Activated T-helper 17 cell treated with anti-CD3 and anti-CD28 coated beads, Interleukin-2, amount 50 U/mL, for 72 hours (primary cell): ENCODE measurements at places on chromosomes 4 and X. TPM values are rescaled to one million over a fixed set of nuclear protein-coding genes. Genes with fewer than 3 reads are reported as not detected.

Gene MAGEA2B
- total RNA-seq, result not detected

Gene APLN
- 2.5 TPM for total RNA-seq

Gene LAMP2
- 28.7 TPM for total RNA-seq

Gene ADGRA3
- total RNA-seq, result 1.2 TPM

Gene FGD1
- total RNA-seq, result not detected

Gene NCAPG
- total RNA-seq, result 71.1 TPM

- ATAC-seq, result no peak
These were observed 1.5 kb downstream of the NHSL2 start for GRCh38 chrX:71912156-71912555.

GRCh38 chr4:152246659-152247058 lies 289.2 kb downstream of the FBXW7 start:
- ATAC-seq, result peak; percentile 21

- ATAC-seq, result no peak
These were observed 132.4 kb downstream of the CORIN start for GRCh38 chr4:47705326-47705981.

DNA sequence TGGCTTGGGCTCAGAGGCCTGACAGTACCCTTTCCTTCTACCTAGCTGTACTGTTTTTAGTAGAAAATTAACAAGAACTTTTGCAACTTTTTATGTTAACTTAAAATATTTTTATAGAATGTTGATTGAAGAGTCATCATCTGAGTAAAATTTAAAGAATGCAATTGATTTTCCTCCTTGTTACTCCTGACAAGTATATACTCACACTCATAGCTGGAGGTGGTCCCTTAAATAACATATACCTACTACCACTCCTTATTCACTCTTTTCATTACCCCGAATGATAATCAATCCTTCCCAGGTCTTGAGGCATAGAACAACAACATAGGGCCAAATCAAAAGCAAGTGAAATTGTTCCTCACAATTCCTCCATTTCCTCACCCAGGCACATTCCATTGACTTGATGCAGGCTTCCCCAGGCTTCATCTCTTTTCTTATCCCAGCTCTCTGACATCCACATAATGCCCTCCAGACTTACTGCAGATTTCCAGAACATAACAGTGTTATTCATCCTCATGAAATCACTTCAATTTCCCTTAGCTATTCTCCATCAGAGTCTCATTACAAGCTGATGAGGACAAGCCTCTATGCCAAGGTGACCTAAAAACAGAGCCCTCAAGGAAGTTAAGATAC lies 73.2 kb upstream of the ANXA10 start:
- ATAC-seq, result no peak

DNA sequence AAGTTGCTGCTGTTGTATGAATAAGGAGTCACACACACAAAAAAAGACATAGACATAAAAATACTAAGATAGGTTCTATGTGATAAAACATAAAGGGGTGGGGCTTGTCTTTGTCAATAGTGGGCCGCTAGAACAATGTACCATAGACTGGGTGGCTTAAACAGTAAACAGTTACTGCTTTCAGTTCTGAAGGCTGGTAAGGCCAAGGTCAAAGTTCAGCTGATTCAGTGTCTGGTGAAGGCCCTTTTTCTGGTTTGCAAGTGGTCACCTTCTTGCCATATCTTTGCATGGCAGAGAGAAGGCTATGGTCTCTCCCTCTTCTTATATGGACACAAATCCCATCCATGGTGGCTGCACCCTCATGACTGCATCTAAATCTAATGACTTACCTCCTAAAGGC lies 1980.7 kb downstream of the PCDH7 start:
- ATAC-seq, result no peak

- ATAC-seq, result no peak
These were observed 133.6 kb upstream of the GRPR start for GRCh38 chrX:15989716-15990115.

DNA sequence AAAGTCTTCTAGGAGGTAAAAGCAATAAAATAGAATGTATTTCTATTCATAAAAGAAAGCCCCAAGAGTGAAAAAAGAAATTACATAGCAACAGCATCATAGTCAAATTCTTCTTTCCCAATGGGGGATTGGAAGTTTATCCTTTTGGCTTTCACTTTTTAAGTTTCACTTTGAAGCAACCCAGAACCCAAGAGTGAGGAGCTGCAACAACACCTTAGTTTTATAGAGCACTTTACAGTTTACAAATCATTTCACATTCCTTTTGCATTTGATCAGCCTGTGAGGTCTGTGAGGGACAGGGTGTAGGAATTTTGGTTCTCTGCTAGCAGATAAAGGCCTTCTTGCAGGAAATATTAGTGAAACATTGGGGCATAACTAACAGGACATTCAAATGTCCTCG lies 112.0 kb upstream of the NDP start:
- ATAC-seq, result no peak

DNA sequence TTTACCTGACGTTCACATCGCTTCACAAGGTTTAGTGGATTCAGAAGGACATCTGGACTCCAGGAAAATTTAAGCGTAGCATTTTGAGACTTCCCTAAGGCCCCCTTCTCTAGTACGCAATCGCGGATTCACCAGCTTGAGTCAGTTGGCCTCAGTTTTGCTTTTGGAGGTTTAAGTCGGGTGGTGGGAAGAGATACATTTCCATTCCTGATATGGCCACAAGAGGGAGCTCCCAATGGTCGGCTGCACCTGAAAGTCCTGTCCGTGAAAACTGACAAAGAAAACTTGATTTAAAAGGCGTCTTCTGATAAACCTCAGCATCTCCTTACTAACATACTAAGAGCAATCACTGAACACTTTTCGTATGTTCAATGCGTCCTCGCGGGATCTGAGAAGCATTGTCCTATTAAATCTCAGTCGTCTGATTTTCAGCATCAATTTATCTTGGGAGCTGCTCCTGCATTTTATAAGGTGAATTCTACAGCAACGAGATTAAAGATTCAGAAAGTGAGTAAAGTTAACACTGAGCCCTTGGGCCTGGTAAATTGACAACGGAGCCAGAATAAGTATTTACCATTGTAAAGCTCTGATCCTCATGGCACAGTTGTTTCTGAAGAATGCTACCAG lies 50.6 kb downstream of the LGI2 start:
- peak; percentile 57 for ATAC-seq

DNA sequence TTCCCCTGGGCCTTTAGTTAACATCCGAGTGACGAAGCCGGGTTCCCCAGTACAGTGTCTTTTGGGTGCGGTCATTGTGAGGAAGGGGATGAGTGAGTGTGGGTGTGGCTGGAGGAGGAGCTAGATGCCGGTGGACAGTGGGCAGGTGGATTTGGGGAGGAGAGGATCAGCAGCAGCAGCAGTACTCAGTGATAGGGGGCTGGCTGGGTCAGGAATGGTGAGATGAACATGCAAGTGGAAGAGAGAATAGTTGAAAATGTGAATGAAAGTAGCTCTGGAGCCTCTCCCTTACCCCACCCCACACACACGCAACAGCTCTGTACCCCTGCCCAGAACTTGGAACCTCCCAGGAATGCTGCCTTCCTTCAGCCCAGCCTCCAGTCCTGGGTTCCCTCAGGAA lies 4.5 kb downstream of the TSR2 start:
- no peak for ATAC-seq

DNA sequence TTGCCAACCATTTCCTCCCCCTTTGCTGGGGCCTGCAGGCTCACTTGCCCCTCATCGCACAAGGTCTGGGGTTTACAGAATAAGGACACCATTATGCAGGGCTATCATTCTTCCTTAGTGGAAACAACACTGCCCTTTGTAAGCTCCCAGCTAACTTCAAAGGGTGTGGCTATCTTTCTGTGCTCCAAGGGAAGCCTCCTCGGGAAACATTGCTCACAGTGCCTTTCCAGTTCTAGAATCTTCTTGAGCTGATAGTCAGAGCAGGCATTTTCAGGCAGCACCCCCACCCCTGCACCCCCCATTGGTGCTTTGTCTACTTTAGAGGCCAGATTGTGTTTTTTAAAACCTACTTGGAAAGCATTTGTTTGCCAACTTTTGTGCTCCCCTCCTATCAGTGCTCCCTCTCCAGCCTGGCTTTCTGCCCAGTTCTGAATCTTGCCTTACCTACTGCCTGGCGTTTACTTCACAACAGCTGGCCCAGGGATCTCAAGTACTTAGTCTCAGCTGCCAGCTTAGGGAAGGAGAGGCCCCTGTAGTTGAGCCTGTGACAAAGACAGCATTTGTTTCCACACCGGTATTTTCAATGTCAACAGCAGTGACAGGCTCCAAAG lies 53.5 kb downstream of the PLAC1 start:
- ATAC-seq, result no peak

- no peak for ATAC-seq
These were observed 174.9 kb downstream of the ADAMTS3 start for GRCh38 chr4:72394012-72394663.
